ENCODE measurements at places on chromosomes 16 and 17. TPM values are rescaled to one million over a fixed set of nuclear protein-coding genes. Genes with fewer than 3 reads are reported as not detected.

- peak overlapping the region; percentile 19 for H3K4me3 ChIP-seq
- H3K27me3 ChIP-seq: peaks cover 37% of the 10 kb centered on the region
Observed at GRCh38 chr17:27793906-27794569, 6.3 kb downstream of the NOS2 start.

DNA sequence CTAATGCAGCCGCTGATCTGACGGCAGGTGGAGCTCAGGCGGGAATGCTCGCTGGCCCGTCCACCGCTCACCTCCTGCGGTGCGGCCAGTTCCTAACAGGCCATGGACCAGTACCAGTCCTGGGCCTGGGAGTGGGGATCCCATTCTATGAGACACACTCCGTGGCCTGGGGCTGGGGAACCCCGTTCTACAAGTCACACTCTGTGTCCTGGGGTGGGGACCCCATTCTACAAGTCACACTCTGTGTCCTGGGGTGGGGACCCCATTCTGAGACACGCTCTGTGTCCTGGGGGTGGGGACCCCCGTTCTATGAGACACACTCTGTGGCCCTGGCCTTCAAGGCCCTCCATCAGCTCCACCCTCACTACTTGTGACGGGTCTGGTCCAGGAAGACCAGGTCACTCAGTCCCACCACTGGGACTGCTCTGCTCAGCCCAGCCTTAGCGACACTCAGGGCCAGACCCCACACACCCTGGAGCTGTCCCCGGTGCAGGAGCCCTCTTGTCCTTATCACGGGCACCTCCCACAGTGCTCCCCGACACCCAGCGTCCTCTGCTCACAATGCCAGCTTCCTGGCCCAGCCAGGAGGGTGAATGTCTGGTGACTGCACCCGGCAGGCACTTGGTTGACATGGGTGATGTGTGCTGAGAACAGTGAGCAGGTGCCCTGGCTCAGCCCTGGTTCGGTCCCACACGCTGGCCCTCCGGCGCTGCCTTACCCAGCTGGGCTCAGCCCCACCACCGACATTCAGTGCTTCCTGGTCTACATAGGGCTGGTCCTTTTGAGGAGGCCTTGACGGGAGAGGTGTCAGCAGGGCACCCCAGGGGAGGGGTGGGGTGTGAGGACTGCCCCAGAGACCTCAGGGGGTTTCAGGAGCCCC lies 89.1 kb downstream of the TBC1D16 start:
- no peak for DNase-seq
- H3K27ac ChIP-seq: no peak overlapping the region
- no peaks in the 10 kb centered on the region for H3K27me3 ChIP-seq
- H3K4me3 ChIP-seq: no peak overlapping the region

DNA sequence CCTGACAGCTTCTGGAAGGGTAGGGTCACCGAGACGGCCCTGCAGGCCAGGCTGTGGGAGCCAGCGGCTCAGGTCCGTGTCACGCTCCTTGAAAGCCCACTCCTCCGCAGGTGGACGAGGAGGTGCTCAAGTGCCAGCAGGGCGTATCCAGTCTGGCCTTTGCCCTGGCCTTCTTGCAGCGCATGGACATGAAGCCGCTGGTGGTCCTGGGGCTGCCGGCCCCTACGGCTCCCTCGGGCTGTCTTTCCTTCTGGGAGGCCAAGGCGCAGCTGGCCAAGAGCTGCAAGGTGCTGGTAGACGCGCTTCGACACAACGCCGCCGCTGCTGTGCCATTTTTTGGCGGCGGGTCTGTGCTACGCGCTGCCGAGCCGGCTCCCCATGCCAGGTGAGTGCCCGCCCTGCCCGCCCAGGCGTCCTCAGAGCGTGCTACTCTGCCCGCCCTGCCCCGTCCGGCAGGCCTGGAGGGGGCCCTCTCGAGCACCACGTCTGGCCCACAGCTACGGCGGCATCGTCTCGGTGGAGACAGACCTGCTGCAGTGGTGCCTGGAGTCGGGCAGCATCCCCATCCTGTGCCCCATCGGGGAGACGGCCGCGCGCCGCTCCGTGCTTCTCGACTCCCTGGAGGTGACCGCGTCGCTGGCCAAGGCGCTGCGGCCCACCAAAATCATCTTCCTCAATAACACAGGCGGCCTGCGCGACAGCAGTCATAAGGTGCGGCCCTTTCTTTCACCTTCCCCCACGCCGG lies 1.3 kb downstream of the NAGS start:
- H3K36me3 ChIP-seq: peaks cover 6% of the 10 kb centered on the region
- peak overlapping the region; percentile 81 for H3K4me3 ChIP-seq
- peaks cover 18% of the 10 kb centered on the region for H3K27me3 ChIP-seq

DNA sequence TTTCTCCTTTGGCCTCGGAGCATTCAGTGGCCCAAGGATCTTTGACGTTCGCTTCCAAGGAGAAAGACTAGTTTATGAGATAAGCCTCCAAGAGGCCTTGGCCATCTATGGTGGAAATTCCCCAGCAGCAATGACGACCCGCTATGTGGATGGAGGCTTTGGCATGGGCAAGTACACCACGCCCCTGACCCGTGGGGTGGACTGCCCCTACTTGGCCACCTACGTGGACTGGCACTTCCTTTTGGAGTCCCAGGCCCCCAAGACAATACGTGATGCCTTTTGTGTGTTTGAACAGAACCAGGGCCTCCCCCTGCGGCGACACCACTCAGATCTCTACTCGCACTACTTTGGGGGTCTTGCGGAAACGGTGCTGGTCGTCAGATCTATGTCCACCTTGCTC lies 1.4 kb downstream of the AOC3 start:
- H3K36me3 ChIP-seq: peaks cover 1% of the 10 kb centered on the region
- H3K4me1 ChIP-seq: no peaks in the 10 kb centered on the region
- no peak overlapping the region for H3K27ac ChIP-seq
- no peaks in the 10 kb centered on the region for H3K27me3 ChIP-seq

SDR42E2 gene
- total RNA-seq: not detected

PPY gene
- total RNA-seq: not detected

- no peak overlapping the region for H3K4me3 ChIP-seq
- peaks cover 15% of the 10 kb centered on the region for H3K27me3 ChIP-seq
- no peaks in the 10 kb centered on the region for H3K4me1 ChIP-seq
- no peak overlapping the region for H3K27ac ChIP-seq
- H3K36me3 ChIP-seq: no peaks in the 10 kb centered on the region
Observed at GRCh38 chr17:52138350-52138749, 20.2 kb downstream of the CA10 start.

- peaks cover 2% of the 10 kb centered on the region for H3K27me3 ChIP-seq
- DNase-seq: peak; percentile 89
- H3K4me3 ChIP-seq: no peak overlapping the region
- H3K4me1 ChIP-seq: peaks cover 29% of the 10 kb centered on the region
Observed at GRCh38 chr17:50213026-50214022, 11.9 kb upstream of the COL1A1 start.

DNA sequence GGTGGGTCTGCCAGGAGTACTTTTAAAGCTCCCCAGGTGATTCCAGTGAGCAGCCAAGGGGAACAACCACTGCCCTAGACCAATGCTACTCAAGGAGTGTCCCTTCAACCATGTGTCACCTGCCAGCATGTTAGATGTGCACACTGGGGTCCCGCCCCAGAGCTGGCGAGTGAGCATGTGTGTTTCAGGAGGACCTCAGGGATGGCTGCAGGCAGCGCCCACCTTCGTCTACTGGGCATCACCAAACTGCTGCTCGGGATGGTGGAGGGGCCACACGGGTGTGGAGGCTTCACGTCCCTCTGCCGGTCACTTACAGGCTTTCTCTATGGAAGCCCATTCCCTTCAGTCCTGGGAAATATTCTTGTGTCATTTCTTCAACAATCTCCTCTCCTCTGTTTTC lies 29.0 kb upstream of the DOC2B start:
- H3K27me3 ChIP-seq: peaks cover 13% of the 10 kb centered on the region
- H3K4me1 ChIP-seq: no peaks in the 10 kb centered on the region
- peaks cover 1% of the 10 kb centered on the region for H3K36me3 ChIP-seq
- no peak overlapping the region for H3K27ac ChIP-seq
- DNase-seq: no peak

MMP2 gene
- total RNA-seq: not detected

CYBA gene
- 180 TPM for total RNA-seq

CFAP119 gene
- total RNA-seq: 2.0 TPM

DNA sequence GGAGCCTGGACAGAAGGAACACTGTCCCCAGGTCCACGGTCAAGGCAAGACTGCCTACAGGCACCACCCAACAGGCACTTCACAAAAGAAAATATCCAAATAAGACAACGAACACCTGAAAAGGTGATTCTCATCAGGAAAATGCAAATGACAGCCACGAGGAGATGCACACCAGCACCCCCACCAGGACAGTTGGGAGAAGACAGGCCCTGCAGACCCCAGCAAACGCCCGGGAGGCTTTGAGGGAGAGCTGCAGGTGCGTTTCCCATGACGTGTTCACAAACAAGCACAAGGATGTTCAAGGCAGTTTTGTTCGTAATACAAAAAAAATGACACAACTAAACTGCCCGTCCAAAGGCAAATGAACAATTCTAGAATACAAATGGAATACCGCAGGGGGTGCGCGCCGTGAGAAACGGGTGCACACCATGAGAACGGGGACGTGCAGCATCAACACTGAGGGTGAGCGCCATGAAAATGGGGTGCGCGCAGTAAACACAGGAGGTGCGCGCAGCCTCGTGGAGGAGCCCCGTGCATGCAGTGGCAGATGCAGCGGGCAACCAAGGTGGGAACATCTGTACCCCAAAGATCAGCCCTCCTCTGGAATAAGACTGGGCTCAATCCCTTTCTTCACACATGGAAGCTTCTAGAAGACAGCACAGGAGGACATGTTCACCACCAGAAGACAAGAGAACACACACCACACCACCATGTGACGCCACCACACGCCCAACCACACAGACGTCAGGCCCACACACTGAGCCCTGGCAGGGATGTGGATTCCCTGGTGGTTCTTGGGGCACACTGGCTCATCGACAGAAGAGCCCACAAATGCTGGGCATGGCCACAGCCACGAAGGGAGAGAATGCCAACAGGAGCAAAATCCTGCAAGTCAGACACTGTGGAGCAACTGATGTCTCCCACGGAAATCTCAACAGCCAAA lies 91.2 kb downstream of the ZNF778 start:
- peaks cover 40% of the 10 kb centered on the region for H3K36me3 ChIP-seq
- peaks cover 48% of the 10 kb centered on the region for H3K4me1 ChIP-seq
- no peaks in the 10 kb centered on the region for H3K27me3 ChIP-seq
- no peak overlapping the region for H3K27ac ChIP-seq
- peak; percentile 44 for DNase-seq

- no peaks in the 10 kb centered on the region for H3K4me1 ChIP-seq
- peaks cover 3% of the 10 kb centered on the region for H3K36me3 ChIP-seq
- no peaks in the 10 kb centered on the region for H3K27me3 ChIP-seq
Observed at GRCh38 chr16:934178-934577, 36.6 kb downstream of the LMF1 start.

GRCh38 chr17:8944748-8945147 lies 20.8 kb downstream of the PIK3R5 start:
- H3K36me3 ChIP-seq: peaks cover 19% of the 10 kb centered on the region
- no peaks in the 10 kb centered on the region for H3K27me3 ChIP-seq
- peaks cover 76% of the 10 kb centered on the region for H3K4me1 ChIP-seq

DNA sequence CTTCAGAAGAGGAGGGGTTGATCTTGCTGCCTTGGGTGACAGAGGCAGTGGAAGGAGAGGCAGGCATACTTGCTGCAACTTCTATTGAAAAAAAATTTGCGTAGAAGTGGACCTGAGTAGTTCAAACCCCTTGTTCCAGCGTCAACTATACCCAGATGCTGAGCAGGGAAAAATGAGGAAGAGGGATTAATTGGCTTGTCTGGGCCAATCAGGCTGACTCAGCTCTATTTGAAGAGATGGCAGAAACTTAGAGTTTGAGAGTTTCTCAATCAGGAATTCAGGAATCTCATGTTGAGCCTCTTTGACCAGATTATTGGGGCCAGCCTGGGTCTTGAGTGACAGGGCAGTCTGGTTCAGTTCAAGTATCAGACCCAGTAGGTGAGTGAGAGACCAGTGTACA lies 17.6 kb downstream of the CASC3 start:
- H3K4me3 ChIP-seq: no peak overlapping the region
- H3K4me1 ChIP-seq: peaks cover 33% of the 10 kb centered on the region
- DNase-seq: no peak

GRCh38 chr16:50313596-50314478 lies 47.5 kb downstream of the ADCY7 start:
- H3K4me3 ChIP-seq: no peak overlapping the region
- H3K36me3 ChIP-seq: peaks cover 34% of the 10 kb centered on the region
- DNase-seq: peak; percentile 67
- H3K4me1 ChIP-seq: peaks cover 16% of the 10 kb centered on the region
- H3K27ac ChIP-seq: peak overlapping the region; percentile 79

CCL1 gene
- total RNA-seq: not detected

- H3K36me3 ChIP-seq: no peaks in the 10 kb centered on the region
- no peak overlapping the region for H3K4me3 ChIP-seq
- no peaks in the 10 kb centered on the region for H3K4me1 ChIP-seq
- no peaks in the 10 kb centered on the region for H3K27me3 ChIP-seq
- H3K27ac ChIP-seq: no peak overlapping the region
Observed at GRCh38 chr17:73359987-73360410, 48.2 kb upstream of the CDC42EP4 start.

GRCh38 chr17:19486351-19487023 lies 47.2 kb upstream of the SLC47A1 start:
- H3K36me3 ChIP-seq: no peaks in the 10 kb centered on the region
- no peaks in the 10 kb centered on the region for H3K27me3 ChIP-seq
- H3K4me3 ChIP-seq: no peak overlapping the region
- H3K4me1 ChIP-seq: no peaks in the 10 kb centered on the region
- no peak for DNase-seq
- no peak overlapping the region for H3K27ac ChIP-seq

TP53TG3F gene
- not detected for total RNA-seq

MED1 gene
- total RNA-seq: 52.4 TPM

DNA sequence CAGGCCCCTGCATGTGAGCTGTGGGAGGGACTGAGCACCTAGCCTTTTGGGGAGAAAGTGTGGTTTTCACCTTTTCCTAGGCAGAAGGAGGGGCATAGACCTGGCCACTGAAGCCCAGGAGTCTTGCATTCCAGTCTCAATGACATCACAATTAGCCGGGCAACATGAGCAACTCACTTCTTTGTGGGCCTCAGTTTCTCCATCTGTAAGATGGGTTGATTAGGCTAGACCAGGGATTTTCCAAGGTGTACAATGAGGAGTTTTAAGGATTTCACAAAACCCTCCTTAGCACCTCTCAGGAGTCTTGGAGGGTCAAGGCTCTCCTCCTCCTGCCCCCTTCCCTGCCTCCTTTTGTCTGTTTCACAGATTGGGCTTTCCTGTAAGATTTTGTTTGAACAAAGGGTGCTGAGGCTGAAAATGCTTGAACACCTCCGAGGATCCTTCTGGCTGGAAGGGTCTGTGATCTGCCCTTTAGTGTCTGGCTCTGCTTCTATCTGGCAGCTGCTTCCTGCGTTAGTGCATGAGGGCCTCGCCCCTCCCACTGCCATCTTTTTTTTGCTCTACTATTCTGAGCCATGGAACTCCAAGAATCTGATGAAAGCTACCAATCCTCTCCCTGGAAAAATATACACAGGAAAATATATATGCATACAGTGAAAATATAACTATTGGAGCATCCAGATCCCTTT lies 52.4 kb upstream of the ETV4 start:
- no peaks in the 10 kb centered on the region for H3K27me3 ChIP-seq
- no peak overlapping the region for H3K27ac ChIP-seq
- no peak for DNase-seq
- no peak overlapping the region for H3K4me3 ChIP-seq
- H3K36me3 ChIP-seq: no peaks in the 10 kb centered on the region
